ENCODE measurements at places on chromosomes 16 and 17. TPM values are rescaled to one million over a fixed set of nuclear protein-coding genes. Genes with fewer than 3 reads are reported as not detected.
A peak's percentile ranks its signal among the peaks of the same experiment; 100 is the strongest.

The NOG gene
- 11.7 TPM for total RNA-seq

The WFIKKN1 gene
- not detected for total RNA-seq

The HIC1 gene
- 10.4 TPM for total RNA-seq

GRCh38 chr17:51662204-51663056, 402.1 kb downstream of the UTP18 start:
- no peaks in the 10 kb centered on the region for H3K27me3 ChIP-seq
- no peaks in the 10 kb centered on the region for H3K4me1 ChIP-seq
- no peak overlapping the region for H3K27ac ChIP-seq
- H3K36me3 ChIP-seq: no peaks in the 10 kb centered on the region

DNA sequence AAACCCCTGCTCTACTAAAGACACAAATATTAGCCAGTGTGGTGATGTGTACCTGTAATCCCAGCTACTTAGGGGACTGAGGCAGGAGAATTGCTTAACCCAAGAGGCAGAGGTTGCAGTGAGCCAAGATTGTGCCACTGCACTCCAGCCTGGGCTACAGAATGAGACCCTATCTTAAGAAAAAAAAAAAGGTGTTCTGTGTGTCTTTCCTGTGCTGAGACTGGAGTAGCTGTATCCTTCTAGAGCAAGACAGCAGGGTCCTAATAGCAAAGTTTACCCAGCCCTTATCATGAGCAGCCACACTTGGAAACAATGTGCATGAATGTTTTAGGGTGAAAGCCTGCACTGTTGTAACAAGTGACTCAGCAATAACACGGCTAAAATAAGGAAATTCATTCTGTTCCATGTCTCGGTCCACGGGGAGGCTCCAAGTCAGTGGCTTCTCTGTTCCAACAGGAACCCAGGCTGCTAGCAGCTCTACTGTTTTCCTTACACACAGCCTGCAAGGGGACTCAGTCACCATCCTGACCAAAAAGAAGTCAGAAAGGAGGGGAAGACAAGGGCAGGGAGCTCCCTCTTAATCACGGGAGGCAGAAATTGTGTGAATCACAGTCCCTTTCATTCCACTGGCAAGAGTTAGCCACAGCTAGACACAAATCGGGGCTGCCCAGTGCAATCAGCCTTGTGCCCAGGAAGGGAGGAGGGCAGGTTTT, 7.1 kb upstream of the SLC5A11 start:
- no peaks in the 10 kb centered on the region for H3K27me3 ChIP-seq
- H3K4me1 ChIP-seq: peaks cover 5% of the 10 kb centered on the region
- peak overlapping the region; percentile 69 for H3K27ac ChIP-seq
- peak overlapping the region; percentile 4 for H3K4me3 ChIP-seq

DNA sequence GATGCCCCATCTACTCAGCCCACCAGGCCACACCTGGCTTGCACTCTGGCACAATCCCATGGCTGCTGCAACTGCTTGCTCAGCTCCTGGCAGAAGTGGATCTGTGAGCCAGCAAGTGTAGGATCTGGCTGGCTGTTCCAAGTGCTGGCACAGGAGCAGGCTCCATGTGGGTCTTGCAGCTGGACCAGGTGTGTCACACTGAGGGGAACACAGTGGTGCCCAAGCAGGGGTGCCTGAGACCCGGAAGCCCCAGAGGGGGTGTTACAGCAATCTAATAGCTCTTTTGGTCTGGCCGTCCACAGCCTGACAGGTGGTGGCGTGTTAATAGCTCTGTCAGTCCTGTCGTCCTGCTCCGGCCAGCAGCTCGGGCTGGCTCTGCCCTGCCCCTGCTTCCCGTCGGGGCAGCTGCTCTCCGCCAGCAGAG, 19.6 kb upstream of the GOT2 start:
- no peaks in the 10 kb centered on the region for H3K36me3 ChIP-seq
- no peak overlapping the region for H3K27ac ChIP-seq
- H3K4me1 ChIP-seq: no peaks in the 10 kb centered on the region
- no peak overlapping the region for H3K4me3 ChIP-seq

Measured in IMR-90 (cell line).